ENCODE measurements at places on chromosomes 5 and 9. TPM values are rescaled to one million over a fixed set of nuclear protein-coding genes. Genes with fewer than 3 reads are reported as not detected.

GRCh38 chr5:174729075-174729680 lies 4.8 kb downstream of the MSX2 start:
- DNase-seq, result no peak

DNA sequence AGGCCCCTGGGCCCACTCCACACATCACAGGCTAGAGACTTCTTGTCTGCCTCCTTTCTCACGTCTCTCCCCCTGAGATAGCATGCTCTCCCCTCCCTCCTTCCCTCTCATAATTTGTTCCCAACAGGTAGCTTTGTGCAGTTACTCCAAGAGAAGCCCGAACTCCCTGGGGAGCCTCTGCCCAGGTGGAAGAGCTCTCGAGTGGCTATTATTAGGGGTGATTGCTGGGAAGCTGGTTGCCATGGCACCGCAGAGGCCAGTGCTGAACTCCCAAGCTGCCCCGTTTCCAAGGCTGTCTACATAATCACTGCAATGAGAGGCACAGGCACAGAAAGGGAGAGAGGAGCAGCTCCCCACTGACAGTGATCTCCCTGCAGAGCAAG lies 104.7 kb upstream of the GPR151 start:
- DNase-seq, result no peak

- DNase-seq, result no peak
Observed at GRCh38 chr5:87831499-87831898, 418.8 kb upstream of the CCNH start.

DNA sequence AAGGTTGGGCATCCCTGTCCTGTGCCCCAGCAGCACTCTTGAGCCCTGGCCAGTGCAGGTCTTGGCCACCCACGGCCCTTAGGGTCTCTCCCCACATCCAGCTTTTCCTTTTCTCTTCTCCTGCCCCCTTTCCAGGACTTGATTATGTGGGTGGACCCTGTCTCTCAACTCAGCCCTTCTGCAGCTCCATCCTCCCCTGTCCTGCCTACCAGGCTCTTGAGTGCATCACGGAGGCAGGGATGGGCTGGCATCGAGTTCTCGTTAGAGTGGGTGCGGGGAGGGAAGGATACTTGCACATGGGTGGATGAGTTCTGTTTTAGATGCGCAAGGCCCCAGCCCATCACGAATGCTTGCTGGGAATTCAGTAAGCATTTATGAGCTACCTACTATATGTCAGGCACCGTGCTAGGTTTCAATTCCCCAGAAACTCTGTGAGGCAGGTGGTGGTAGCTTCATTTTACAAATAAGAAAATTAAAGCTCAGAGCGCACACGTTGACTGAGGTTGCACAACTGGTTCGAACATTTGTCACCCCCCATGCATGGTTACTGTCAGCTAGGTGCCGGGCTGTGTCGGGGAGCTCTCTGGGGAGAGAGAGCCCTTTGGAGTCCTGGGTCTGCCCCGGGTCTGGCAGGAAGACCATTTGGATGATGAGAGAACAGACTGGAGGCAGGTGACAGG lies 144.6 kb upstream of the PITX1 start:
- no peak for DNase-seq

GRCh38 chr9:115162946-115163345 lies 45.0 kb upstream of the TNC start:
- no peak for DNase-seq

Gene IL31RA
- total RNA-seq, result 0.59 TPM

Gene WHRN
- total RNA-seq, result 12.8 TPM

Gene MAP1B
- total RNA-seq, result 8.9 TPM

Gene NR4A3
- 0.86 TPM for total RNA-seq

Gene TAS2R1
- not detected for total RNA-seq

Gene CENPH
- 23.4 TPM for total RNA-seq
